ENCODE measurements at places on chromosomes 4 and X.

- DNase-seq, result peak; percentile 30
These were observed 16.1 kb downstream of the CLCN4 start for GRCh38 chrX:10172877-10173276.

DNA sequence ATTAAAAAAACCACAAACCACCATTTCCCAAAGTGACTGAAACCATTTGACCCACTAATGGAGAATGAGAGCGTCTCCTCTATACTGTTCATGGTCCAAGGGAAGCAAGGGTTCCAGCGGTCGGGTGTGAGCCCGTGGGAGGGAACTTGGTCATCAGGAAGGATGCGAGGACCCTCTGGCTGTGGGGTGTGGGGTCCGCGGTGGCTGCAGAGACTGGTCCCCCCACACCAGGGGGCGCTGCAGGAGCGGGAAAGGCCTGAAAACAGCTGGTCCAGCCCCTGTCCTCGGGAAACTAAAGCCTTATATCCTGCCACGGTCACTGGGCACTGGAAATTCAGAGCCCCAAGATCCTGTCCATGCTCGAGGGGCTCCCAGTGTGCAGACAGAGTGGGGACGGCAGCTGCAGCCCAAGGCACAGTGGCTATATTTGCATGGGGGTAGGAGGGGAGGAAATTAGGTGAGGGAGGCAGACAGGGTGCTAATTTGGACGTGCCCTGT lies 4.3 kb downstream of the BLOC1S4 start:
- peak; percentile 65 for DNase-seq

DNA sequence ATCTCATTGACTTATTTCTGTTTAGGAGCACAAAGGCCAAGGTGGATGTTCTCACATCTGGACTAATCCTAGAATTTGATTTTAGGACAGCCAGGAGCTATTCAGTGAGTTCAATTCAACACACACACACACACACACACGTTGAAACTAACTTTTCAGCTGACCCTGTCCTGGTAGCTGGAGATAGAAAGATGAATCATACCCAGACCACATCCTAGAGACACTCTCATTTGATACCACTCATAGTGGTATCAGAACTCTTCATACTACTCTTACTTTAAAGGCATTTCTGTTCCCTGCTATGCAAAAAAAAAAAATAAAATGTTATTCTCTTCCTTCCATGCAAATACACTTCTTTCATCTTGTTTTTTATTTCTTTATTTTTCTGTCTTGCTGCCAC lies 36.7 kb downstream of the KLF8 start:
- DNase-seq, result no peak

- no peak for DNase-seq
These were observed 61.5 kb upstream of the LSM6 start for GRCh38 chr4:146114066-146114465.

DNA sequence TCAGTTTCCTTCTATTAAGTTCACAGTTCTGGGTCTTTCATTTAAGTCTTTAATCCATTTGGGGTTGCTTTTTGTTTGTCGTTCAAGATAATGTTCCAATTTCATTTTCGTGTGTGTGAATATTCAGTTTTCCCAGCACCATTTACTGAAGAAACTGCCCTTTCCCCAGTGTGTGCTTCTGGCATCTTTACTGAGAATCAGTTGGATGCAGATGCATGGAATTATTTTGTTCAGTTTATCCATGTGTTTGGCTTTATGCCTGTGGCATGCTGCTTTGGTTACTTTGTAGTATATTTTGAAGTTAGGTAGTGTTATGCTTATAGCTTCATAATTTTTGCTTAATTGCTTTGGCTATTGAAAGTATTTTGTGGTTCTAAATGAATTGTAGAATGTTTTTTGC lies 163.8 kb upstream of the HDX start:
- DNase-seq, result no peak

- no peak for DNase-seq
These were observed 204.9 kb downstream of the MAD2L1 start for GRCh38 chr4:119861731-119862130.

GRCh38 chr4:21177871-21178270 lies 477.6 kb downstream of the PACRGL start:
- no peak for DNase-seq

DNA sequence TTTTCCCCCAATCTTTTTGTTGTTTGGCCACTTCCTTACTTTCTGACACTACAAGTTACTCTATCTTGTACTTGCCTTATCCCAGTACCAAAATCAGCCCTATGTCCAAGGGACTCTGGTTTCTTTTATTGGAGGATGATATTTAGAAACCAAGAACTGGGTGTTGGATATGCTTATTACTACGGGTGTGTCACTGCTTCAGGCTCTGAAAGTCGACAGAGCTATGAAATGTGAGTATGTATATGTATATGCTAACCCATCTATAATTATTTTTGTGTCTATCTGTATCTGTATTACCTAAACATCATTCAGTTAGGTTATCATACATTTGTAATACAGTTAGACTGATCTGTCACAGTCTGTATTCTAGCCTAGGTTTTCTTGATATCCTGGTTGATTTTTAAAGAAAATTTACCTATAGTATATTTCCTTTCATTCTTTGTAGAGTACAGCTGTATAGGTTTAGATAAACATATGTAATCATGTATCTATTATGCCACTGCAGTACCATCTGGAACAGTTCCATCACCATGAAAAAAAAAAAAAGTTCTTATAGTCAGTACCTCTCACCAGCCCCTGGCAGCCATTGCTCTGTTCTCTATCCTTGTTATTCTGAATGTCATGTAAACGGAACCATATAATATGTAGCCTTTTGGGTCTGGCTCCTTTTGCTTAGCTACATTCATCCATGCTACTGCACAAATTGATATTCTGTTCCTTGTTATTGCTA lies 18.1 kb downstream of the SEC24B start:
- DNase-seq, result no peak

DNA sequence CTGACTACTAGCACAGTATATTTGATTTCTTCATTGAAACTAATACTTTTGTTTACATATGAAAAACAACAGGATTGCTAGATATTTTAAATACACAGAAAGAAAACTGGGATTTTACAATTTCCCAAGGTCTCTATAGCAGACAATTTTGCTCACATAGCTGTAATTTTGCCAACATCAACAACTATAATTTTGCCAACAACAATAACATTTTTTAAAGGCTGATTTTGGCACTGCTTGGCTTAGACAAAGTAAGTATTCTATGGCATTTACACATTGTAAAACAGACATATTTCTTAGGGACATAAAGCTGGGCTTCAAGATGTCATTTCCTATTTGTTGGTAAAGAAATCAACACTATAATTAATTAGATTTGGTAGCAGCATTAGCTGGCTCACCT lies 922.1 kb downstream of the RAB28 start:
- DNase-seq, result no peak

GRCh38 chr4:150063128-150063527 lies 15.1 kb upstream of the DCLK2 start:
- peak; percentile 47 for DNase-seq

- no peak for DNase-seq
These were observed 146.0 kb downstream of the PJA1 start for GRCh38 chrX:69019073-69019890.

- DNase-seq, result no peak
These were observed 137.6 kb downstream of the TENM3 start for GRCh38 chr4:182380771-182381181.

DNA sequence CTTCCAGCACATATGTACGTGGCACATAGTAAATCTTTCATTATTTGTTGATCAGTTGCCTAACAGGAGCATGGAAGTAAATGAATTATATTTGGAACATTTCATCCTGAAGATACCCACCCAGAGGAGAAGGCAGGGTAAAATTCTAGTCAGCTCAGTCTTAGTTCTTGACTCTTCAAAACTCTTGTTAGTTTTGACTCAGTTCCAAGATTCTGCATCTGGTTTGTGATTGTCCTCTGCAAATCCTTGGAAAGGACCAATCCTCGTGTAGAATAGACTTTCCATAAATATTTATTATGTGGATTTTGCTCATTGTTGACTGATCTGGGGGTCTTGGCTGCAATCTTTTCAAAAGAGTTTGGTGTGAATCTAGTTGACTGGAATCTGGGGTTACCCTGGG lies 257.5 kb upstream of the FAT1 start:
- peak; percentile 36 for DNase-seq

Measured in IMR-90 (cell line).